ENCODE measurements at places on chromosomes 1 and 21.

- no peak for DNase-seq
These were observed 36.7 kb downstream of the CATSPERE start for GRCh38 chr1:244497805-244498204.

GRCh38 chr1:32464716-32465577 lies at the start of gene ZBTB8B:
Gene ZBTB8B, plus strand, starts transcription at chr1:32465072. Its CDS starts 5,553 bp downstream, at chr1:32470625.
- peak; percentile 66 for DNase-seq

GRCh38 chr1:12546771-12547585 lies 71.0 kb downstream of the DHRS3 start:
- no peak for DNase-seq

DNA sequence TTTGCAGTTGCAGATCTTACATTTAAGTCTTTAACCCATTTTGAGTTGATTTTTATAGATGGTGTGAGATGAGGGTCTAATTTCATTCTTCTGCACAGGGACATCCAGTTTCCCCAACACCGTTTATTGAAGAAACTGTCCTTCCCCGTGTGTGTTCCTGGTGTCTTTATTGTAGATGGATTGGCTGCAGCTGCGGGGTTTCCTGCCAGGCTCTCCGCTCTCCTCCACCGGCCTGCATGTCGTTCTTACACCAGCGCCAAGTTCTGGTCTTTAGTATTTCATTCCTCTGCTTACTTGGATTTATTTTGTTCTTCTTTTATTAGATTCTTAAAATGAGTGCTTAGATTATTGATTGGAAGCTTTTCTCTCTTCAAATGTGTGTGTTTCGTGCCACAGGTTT lies 98.9 kb upstream of the COL6A1 start:
- DNase-seq = no peak

DNA sequence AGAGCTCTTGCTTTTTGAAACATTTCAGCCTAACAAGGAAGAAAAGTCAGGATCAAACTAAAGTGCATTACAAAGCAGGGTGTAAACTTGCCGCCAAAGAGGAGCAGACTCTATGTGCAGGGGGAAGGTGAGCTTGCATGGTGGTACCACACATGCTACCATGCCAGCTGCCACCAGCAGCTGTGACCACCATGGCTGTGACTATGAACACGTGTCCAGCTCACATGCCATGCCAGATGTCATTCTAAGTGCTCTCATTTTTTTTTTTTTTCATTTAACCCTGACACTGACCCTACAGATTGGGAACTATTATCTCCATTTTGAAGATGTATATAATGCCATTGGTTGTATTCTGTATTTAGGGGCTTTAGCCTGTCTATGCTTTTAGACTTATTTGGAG lies 79.0 kb downstream of the PCP4 start:
- DNase-seq = no peak

GRCh38 chr1:234769986-234770795 lies 160.2 kb upstream of the IRF2BP2 start:
- no peak for DNase-seq

GRCh38 chr1:80657044-80657643 lies 1143.6 kb upstream of the ADGRL2 start:
- no peak for DNase-seq

DNA sequence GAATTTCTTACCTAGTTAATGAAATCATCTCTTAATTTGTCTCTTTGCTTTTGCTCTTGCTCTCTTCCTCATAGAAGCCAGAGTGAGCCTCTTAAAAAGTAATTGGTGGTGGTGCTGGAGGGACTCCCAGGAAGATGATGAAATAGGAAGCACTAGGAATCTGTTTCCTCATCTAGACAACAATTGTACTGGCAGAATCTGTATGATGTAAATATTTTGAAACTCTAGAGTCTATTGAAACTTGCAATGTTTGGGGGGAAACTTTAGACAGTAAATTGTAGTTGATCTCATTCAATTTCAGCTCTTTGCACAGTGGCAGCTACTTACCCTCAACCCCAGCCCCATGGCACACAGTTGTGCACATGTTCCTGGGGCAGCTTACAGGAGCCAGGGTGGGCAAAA lies 10.6 kb downstream of the RGSL1 start:
- no peak for DNase-seq

DNA sequence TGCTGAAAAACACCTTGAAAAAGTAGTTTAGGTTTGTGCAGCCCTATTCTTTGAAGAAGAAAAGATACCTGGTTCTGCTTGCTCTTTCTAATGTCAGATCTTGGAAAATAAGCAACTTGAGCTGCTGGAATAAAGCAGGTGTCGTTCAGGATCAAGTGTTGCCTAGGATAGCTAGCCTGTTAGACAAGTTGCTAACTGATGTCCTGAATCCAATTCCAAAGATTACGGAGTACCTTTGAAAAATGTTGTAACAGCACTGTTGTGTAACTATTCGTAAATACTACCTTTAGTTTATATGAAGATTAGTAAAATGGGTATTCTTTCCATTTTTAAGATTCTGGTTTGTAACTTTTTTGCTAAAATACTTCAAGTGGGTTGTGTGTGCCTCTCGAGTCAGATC lies 151.5 kb downstream of the CLEC20A start:
- DNase-seq = no peak

GRCh38 chr21:37579356-37579755 lies 212.8 kb downstream of the DYRK1A start:
- no peak for DNase-seq

DNA sequence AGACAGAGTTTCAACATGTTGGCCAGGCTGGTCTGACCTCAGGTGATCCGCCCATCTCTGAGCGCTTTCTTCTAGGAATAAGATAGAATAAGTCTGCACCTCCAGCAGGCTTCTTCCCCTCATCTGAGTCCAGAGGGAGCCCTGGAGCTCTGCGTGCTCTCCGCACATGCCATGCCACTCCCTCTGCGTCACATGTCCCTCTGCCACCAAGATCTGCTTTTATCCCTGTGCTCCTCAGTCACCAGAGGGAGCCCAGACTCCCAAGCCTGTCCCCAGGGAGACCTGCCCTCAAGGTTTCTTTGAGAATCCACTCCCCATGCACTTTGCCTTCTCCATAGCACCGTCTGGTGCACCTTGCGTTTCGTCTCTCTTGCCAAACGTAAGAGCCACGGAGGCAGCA lies 213.0 kb downstream of the CAMTA1 start:
- no peak for DNase-seq

DNA sequence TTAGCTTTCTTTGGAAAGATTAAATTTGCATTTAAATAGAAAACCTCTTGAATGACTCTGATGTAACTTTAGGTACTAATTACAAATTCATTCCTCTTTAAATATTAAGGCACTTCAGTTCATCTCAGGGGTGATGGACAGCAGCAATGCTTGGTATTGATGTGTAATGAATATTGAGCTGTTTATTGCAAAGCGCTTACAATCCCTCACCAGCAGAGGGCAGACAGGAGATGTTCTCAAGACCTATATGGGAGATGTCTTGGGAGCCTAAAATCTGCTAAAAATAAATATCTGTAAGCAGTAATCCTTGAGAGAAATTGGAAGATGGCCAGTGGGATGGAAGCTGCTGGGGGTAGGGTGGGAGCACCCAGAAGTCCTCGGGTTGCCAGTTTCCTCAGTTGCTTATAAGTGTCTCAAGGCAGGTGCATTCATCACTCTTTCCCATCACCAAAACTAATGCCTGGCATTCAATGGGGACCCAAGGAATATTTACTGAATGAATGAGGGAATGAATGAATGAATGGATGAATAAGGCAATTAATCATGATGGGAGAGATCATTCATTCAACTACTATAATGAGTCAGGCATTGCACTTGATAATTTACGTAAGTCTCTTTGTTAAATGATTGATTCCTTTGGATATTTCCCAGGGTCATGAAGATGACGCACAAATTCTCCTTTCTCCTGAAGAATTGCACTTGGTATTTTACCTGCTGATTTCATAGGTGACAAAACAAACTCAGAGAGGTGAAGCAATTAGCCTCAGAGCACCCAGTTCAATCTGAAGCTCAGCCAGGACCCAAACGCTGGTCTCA lies 2.3 kb downstream of the KLHDC8A start:
- DNase-seq = peak; percentile 32

DNA sequence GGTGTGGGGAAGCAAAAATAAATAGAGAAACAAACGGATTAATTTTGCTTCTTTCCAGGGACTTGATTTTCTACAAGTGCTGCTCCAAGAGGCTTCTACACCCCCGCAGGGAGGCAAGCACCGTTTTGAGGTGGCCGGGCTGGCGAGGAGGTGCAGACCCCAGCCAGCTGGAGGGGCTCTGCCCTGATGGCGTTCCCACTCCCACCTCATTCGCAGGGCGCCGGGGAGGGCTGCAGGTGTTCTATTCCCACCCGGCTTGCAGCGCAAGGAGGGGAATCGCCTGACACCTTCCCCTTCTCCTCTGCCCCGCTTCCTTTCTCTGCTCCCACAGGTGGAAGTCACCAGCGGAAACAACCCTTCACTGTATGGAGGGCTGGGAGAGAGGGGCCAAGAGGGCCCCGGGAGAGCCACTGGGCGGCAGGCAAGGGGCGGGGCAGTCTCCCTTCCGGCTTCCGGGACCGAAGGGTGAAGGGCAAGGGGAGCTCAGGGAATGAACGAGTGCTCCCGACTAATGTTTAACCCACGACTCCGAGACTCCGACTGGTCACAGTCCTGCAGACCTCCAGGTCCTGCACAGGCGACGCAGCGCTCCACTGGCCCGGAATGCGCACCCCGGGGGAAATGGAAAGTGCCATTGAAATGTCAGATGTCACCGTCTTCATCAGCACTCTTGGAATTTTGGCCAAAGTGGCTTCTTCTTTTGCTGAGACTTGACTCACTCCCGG lies 29.1 kb downstream of the TEX35 start:
- peak; percentile 32 for DNase-seq

GRCh38 chr1:98949621-98950020 lies 55.0 kb downstream of the PLPPR5 start:
- no peak for DNase-seq

DNA sequence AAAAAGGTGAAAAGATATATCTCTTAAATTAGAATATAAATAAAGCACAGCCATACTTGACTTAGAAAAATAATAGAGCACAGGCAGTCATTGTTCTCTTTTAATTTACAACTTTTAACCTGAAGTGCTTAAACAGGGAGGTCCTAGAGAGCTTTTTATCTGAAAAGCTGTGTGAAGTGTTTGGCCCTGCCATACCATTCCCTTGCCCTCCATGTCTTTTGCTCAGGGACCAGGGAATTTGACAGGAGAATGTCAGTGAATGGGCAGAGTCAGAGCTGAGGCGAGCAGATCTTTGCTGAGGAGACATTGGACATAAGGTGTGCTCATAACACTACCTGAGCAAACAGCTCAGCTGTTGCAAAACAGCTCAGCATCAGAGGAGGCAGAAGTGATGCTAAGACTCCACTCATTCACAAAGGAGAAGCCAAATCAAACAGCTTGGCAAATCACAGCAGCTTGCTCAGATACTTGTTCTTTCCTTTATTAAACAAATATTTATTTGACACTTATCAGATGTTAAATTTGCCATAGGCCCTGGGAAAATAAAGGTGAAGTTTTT lies 14.9 kb upstream of the MGST3 start:
- DNase-seq = no peak

DNA sequence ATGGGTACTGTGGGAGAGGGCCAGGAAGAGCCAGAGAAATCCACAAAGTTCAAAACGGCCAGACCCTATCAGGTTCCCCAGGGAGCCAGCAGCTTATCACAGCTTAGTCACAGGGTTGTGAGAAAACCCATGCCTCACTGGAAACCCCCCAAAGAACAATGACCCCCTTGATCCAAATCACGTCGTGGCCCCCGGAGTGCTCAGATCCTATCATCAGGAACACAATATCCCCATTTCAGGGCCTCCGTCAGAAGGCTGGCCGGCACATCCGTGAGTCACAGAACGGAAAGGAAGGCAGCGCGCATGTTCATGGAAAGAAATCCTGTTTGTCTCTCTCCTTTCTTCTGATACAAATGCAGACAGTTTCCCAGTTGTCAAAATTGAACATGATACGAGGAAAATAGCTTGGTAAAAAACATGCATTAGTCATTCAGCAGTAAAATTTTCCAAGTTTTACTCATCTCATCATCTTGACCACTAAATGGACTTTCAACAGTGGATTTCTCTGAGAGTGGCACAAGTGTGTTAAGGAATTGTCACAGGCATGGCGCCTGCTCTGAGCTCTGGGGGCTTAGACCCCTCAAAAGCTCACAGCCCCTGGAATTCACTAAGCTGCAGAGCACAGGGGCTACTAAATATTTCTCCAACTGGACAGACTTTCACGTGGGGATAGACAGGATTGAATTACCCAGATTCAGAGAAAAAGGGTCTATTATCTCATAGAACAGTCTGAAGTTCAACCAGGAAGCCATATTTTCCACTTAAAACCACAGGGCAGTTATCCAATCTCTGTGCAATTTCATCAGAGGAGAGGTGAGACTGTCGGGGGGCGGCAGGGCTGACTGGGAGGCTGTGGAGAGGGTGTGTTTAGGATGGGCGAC lies 124.8 kb downstream of the RIPK4 start:
- peak; percentile 32 for DNase-seq

GRCh38 chr1:22224091-22224490 lies 81.2 kb upstream of the WNT4 start:
- no peak for DNase-seq

DNA sequence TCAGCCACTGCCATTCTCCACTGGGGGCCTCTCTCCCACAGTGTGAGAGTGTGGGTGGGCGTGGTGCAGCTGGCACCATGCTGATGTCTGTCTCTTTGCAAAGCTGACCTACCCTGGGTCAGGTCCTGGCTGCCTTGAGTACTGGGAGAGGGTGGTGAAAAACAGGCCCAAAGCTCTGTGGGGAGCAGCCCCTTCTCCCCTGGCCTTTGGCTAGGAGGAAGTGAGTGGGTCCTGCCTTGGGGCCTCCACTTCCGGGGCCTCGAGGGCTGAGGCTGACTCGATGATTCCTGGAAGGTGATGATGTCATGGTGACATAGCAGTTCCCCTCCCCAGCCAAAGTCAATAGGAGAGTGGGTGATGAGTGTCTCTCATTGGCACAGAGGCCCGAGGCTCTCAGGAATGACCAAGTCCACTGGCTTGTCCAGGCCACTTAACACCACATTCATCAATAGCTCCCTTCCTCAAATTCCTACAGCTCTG lies 53.0 kb downstream of the IER5 start:
- no peak for DNase-seq

- DNase-seq = no peak
These were observed 88.4 kb downstream of the OLFML2B start for GRCh38 chr1:161935264-161935663.

GRCh38 chr1:224497714-224498573 lies 63.3 kb upstream of the WDR26 start:
- peak; percentile 89 for DNase-seq

- no peak for DNase-seq
These were observed 257.5 kb upstream of the B3GALT2 start for GRCh38 chr1:193443886-193444285.

- DNase-seq = peak; percentile 49
These were observed 160.2 kb upstream of the COA6 start for GRCh38 chr1:234212764-234213657.
